Esophagus muscularis mucosa (tissue), 4 donors: ENCODE measurements at places on chromosomes 11 and 22. TPM values are rescaled to one million over a fixed set of nuclear protein-coding genes. Genes with fewer than 3 reads are reported as not detected.
A peak's percentile ranks its signal among the peaks of the same experiment; 100 is the strongest.

DNA sequence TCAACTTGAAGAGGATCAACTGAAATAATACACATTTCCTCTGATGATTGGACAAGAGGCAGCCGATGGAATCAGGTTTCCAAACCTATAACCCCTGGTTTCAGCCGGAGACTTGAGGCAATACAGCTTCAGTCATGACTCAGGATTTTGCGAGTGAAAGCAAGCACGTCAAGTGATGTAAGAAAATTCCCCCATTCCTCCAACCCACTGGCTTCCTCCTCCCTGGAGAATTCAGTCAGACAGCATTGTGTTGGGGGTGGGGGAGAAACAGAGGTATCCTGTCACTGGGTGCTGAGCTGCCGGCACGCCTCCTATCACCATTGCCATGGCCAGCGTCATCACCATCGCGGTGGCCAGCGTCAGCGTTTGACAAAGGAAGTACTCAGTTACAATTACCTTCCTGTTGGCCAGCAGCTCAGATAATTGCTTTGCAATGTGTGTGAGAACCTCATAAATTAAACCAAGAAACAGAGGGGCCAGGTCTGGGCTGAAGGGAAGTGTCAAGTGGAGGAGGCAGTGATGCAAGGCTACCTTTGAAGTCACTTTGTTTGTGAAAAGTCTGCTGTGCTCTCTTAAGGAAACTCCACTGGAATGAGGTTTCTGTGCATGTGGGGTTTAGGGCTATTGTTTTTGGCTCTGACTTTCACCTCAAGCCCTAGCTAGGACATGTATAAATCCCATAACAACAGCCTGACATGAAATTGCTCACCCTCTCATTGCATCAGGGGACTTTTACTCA is 50.2 kb downstream of the LIF start:
- peak; percentile 96 for DNase-seq

DNA sequence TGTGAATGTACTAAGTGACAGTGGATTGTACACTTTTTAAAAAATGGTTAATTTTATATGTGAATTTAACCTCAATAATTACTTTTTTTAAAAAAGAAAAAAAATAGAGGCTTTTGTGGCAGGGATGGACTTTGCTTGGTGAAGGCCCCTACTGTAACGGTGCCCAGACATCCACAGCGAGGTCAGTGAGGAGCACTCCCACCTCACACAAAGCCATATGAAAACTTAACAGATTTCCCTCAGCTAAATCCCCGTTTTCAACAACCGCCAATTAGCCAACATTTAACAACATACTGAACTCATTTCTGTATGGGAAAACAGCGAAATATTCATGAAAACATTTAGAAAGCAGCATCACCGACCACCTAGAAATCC is 642 bp upstream of the C11orf58 start:
- DNase-seq = no peak

DNA sequence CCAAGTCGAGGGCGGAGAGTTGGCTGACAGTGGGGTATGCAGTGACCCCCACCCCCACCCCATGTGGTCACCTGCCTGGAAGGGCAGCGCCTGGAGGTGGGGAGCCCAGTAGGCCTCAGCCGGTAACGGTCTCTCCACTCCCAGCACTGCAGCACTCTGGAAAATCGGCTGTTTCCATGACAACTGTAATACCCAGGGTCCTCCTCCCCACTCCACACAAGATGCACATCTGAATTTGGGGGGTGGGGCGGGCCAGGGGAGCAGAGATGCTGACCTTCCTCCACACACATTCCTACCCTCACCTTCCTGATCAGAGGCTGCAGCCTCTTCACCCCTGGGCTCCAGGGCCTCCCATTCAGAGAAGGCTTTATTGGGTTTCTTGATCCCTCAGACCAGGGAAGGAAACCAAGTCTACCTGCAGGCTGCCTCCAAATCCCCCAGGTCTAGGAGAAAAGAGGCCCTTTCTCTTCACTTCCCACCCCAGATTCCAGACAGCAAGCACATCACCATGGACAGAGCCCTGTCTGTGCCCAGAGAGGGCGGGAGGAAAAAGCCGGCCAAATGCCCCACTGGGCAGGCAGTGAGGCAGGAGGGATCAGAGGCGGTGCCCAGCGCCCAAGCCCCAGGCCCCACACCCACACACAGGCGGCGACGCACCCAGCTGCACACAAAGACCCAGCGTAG is 46.5 kb downstream of the SLC22A12 start:
- no peak for DNase-seq

DNA sequence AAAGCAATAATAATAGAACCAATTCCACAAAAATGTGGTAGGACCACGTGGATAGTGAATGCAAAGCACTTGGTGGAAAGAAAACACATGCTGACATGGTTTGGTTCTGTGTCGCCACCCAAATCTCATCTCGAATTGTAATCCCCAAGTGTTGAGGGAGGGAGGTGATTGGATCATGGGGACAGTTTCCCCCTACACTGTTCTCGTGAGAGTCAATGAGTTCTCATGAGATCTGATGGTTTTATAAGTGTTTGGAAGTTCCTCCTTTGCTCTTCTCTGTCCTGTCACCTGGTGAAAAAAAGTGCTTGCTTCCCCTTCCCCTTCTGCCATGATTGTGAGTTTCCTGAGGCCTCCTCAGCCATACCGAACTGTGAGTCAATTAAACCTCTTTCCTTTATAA is 421.9 kb upstream of the CADM1 start:
- DNase-seq = no peak

DNA sequence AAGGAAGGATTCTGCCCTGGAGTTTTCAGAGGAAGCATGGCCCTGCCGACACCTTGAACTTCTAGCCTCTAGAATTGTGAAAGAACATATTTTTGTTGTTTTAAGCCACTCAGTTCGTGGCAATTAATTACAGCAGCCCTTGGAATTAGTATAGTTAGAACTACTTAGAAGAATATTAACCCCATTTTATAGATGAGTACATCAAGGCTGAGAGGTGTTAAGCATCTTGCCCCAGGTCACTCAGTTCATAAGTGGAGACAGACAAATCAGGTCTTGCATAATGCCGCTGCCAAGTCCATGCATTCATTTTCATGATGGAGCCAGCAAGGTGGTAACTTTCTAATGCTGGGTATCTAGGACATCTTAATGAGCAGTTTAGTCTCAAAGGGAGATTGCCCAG is 26.6 kb downstream of the LDLRAD3 start:
- no peak for DNase-seq

Gene RPS25
- total RNA-seq = 1,036 TPM

Gene PGA5
- total RNA-seq = not detected
